ENCODE measurements at places on chromosomes 16 and 17. TPM values are rescaled to one million over a fixed set of nuclear protein-coding genes. Genes with fewer than 3 reads are reported as not detected.

Gene JPT1
- 85.8 TPM for polyA plus RNA-seq

Gene CTRL
- polyA plus RNA-seq: 4.5 TPM

Gene SOX15
- 3.9 TPM for polyA plus RNA-seq

- no peak for DNase-seq
Measured at GRCh38 chr17:9932491-9932890, 27.4 kb upstream of the RCVRN start.

DNA sequence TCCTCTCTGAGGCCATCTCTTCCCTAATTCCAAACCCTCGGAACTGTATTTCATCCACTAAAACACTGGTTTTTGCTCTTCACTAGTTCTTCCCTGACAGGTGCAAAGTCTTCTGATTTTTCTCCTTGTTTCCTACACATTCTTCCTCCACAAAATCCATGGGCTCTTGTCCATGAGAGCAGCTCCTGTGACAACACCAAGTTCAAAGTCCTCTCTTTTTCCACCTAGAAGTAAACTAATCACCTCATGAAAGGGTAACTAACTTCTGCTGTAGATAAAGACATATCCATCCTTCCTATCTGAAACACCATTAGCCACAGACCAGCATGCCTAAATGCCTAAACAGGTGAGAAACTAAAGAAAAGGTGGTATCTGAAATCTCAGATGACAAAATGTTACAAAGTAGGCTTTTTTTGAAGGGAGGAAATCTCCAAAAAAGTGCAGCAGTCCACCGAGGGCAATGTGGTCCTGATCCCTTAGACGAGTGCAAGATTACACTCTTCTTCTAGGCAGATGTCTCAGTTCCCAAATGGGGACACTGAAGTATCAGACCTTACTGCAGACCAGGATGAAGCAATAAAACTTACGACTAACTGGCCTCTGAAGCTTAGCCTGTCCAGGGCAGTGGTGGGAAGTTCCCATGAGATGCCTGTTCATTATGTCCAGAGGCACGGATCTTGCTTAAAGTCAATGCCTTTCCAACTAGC lies 2.8 kb downstream of the PIP4K2B start:
- no peak for DNase-seq

DNA sequence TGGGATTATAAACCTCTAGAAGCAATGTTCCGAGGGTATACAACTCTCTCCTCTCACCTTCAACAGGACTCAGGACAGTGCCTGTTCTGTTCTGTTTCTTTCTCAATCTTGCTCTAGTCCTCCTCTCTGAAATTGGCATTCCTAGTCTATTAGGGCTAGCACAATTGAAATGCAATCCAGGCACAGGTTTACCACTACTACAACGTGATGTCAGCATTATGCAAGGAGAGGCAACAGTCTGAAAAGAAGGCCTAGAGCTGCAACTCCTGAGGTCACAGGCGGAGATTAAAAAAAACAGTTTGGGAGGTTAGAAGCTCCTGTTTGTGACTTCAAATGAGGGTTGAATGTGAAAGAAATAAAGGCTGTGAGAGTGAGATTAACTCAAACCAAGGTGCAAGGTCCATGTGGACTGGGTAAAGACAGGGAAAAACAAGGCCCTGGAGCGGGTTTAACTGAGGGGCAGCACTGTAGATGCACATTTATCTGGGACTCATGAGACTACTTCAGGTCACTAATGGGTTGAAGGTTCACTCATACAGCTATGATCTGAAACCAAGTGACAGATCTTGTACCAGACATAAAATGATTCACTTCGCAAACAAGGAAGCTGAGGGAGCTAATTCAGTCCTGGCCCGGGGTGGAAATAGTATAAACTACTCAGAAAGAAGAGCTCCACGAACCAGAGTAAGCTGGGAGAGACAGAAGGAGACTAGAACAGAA lies 16.8 kb downstream of the AMFR start:
- no peak for DNase-seq

DNA sequence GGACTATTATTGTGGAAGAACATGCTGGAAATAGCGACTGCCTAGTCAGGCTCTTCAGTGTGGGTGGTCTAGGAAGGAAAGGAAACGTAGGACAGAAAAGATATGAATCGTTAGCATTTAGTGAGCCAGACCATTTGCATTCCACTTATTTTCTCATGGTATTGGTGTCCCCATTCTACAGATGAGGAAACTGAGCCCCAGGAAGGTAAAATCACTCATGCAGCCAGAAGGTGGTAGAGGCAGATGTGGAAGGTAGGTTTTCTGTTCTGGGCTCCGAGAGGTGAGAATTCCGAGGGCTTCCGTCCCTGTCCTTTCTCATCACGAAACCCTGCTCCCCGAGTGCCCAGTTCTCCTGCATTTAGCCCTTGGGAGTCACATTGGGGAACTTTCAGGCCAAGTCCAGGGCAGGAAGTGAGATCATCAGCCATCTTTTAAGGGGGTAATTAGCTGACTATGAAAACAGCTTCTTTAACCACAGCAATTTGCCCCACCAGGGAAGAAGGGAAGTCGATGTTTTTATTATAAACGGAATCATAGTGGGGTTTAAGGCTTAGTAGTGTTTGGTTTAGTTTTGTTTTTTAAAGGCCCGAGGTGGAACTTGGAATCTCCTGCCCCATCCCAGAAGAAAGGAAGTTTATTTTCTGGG lies 110.7 kb upstream of the IRX3 start:
- no peak for DNase-seq

- no peak for DNase-seq
Measured at GRCh38 chr16:27432558-27432957, 30.6 kb downstream of the IL21R start.

DNA sequence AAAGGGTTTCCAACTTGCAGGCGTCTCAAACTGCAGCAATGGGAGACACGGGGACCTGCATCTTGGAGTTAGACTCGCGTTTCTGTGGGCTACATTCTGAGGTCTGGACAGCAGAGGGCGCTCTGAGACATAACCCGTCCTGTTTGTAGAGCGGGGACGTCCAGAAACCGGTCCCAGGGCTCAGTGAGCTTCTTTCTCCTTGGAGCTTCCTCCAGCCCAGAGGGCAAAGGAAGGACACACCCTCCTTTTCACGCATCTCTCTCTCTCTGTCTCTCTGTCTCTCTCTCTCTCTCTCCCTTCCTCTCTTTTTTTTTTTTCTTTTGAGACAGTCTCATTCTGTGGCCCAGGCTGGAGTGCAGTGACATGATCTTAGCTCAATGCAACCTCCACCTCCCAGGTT lies 19.8 kb downstream of the COX4I1 start:
- DNase-seq: peak; percentile 74

GRCh38 chr17:40348562-40349476 lies 15.7 kb downstream of the GJD3 start:
- no peak for DNase-seq

DNA sequence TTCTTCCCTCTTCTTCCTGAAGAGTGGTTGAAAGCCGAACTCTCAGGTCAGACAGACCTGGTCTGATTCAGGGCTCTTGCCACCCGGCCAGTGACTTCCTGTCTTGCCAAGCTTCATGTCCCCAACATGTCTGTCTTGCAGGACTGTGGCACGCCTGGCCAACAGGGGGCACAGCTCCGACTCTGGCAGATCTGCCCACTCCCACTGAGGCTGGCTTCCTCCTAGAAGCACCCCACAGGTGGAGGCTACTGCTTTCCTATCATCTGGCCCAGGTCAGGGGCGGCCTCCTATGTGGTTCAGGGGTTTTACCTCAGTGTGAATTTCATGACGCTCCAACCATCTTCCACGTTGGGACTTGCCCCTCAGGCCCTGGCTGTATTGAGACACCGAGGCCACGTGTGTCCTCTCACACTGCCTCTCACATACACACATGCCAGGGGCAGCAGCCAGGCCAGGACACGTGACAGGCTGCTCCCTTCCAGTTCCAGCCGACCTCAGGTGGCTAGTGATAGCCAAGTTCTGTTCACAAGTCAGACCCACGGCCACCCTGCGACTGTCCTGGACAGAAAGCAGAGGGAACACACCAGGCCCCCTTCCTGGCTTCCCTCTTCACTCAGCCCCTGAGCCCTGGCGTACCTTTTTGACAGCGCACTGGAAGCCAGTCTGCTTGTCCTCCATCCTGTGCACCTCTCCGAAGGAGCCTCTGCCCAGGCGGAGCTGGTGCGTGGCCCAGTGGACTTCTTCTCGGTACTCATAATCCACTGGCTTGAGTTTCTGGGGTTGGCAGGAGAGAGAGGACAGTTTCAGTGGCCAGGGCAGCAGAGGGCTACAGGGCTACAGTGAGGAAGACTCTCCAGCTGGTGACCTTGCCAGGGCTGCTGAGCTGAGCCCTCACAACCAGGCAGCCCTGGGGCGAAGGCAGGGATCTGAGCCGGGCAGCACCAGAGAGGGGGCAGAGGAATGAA lies 22.6 kb upstream of the SPATA32 start:
- DNase-seq: no peak

GRCh38 chr17:27478901-27479538 lies 22.8 kb downstream of the KSR1 start:
- no peak for DNase-seq

- no peak for DNase-seq
Measured at GRCh38 chr17:46157443-46158062, 35.7 kb downstream of the KANSL1 start.

- no peak for DNase-seq
Measured at GRCh38 chr16:63975669-63976068, 1146.2 kb downstream of the CDH11 start.

GRCh38 chr16:23505180-23505665 lies 5.1 kb downstream of the GGA2 start:
- no peak for DNase-seq

Measured in left renal cortex interstitium (tissue), 4 donors.